ENCODE measurements at places on chromosomes 2 and 18. TPM values are rescaled to one million over a fixed set of nuclear protein-coding genes. Genes with fewer than 3 reads are reported as not detected.

DNA sequence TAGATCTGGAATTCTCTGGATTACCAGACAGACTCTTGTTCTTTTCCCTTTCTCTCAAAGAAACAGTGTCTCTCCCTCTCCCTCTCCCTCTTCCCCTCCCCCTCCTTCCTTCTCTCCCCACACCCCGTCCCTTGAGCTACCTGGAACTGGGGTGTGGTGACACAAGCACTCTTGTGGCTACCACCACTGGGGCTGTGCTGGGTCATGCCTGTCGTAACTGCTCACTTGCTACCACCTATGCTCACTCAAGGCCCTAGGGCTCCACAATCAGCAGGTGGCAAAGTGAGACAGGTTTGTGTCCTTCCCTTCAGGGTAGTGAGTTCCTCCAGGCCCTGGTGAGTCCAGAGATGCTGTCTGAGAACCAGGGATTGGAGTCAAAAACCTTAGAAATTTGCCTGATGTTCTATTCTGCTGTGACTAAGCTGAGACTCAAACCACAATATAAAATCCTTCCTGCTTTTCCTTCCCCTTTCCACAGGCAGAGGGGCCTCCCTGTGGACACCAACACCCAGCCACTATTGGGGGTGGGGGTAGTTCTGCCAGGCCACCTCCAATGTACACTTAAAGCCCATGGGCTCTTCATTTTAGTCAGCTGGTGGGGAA, 70.8 kb downstream of the OXER1 start:
- DNase-seq, result no peak

GRCh38 chr2:207215308-207215707, 49.6 kb upstream of the KLF7 start:
- no peak for DNase-seq

- no peak for DNase-seq
These were observed 22.5 kb downstream of the CCT7 start for GRCh38 chr2:73256618-73256922.

- no peak for DNase-seq
These were observed 883.3 kb downstream of the CNTNAP5 start for GRCh38 chr2:124908411-124908810.

GRCh38 chr2:135532581-135532980, 1.3 kb downstream of the R3HDM1 start:
- DNase-seq, result no peak

KATNAL2 gene
- polyA plus RNA-seq, result 1.9 TPM

CLEC4F gene
- 0.54 TPM for polyA plus RNA-seq

C18orf54 gene
- polyA plus RNA-seq, result 0.27 TPM
